Parietal lobe (tissue), 2 donors: ENCODE measurements at places on chromosomes 1 and 21. TPM values are rescaled to one million over a fixed set of nuclear protein-coding genes. Genes with fewer than 3 reads are reported as not detected.

The C1QB gene
- total RNA-seq, result 5.9 TPM

The FBLIM1 gene
- 13.8 TPM for total RNA-seq

The SLAMF9 gene
- total RNA-seq, result not detected

The ATP1A4 gene
- 0.31 TPM for total RNA-seq

The TNFRSF4 gene
- total RNA-seq, result not detected

The TNFRSF8 gene
- not detected for total RNA-seq

The S100A12 gene
- 1.6 TPM for total RNA-seq

The CTSS gene
- 4.4 TPM for total RNA-seq

The GPR161 gene
- 117 TPM for total RNA-seq

The SPRTN gene
- 21.9 TPM for total RNA-seq

The NFYC gene
- 41.3 TPM for total RNA-seq

The OR2T2 gene
- total RNA-seq, result not detected

The KLF18 gene
- total RNA-seq, result not detected

The KRTAP12-2 gene
- total RNA-seq, result not detected

The CD1D gene
- total RNA-seq, result 0.94 TPM

The SLC9A1 gene
- 2.2 TPM for total RNA-seq

The GBP4 gene
- 1.3 TPM for total RNA-seq

The HES3 gene
- not detected for total RNA-seq

The TSACC gene
- not detected for total RNA-seq

The S100A7A gene
- total RNA-seq, result not detected

The OR2M3 gene
- 0.63 TPM for total RNA-seq

The S100A7 gene
- not detected for total RNA-seq

The VAMP4 gene
- total RNA-seq, result 18.2 TPM

The GJA8 gene
- total RNA-seq, result not detected

The CELA2A gene
- total RNA-seq, result not detected

The C8A gene
- not detected for total RNA-seq

The SPRR1A gene
- total RNA-seq, result not detected

The RGS16 gene
- total RNA-seq, result 0.94 TPM

The VSIG8 gene
- 0.31 TPM for total RNA-seq

The C8B gene
- not detected for total RNA-seq

The PDZK1 gene
- total RNA-seq, result 0.31 TPM

The MAP1LC3C gene
- total RNA-seq, result not detected

The KCNH1 gene
- 5.6 TPM for total RNA-seq
